ENCODE measurements at places on chromosomes 5 and 9. TPM values are rescaled to one million over a fixed set of nuclear protein-coding genes. Genes with fewer than 3 reads are reported as not detected.

The OBP2B gene
- not detected for total RNA-seq

The SLC36A2 gene
- total RNA-seq: not detected

The CCL27 gene
- total RNA-seq: not detected

The NUTM2F gene
- not detected for total RNA-seq

The PIP5K1B gene
- 4.7 TPM for total RNA-seq

The NPR3 gene
- total RNA-seq: not detected

The IL4 gene
- 12.7 TPM for total RNA-seq

The PTPN3 gene
- 2.8 TPM for total RNA-seq

The TMEM245 gene
- 26.9 TPM for total RNA-seq

The KCNIP1 gene
- total RNA-seq: not detected

The NKD2 gene
- 4.3 TPM for total RNA-seq

The ZNF462 gene
- 0.71 TPM for total RNA-seq

The TJP2 gene
- 25.9 TPM for total RNA-seq

The GABRA1 gene
- not detected for total RNA-seq

The TIMD4 gene
- 31.5 TPM for total RNA-seq

The TMEM215 gene
- total RNA-seq: not detected

The TAF11L5 gene
- total RNA-seq: not detected

The AJM1 gene
- total RNA-seq: 8.8 TPM

The ZCCHC7 gene
- 20.7 TPM for total RNA-seq

The FOXD4L6 gene
- total RNA-seq: not detected

The GRXCR2 gene
- not detected for total RNA-seq

The ARID3C gene
- total RNA-seq: 0.49 TPM

The ADAMTSL1 gene
- not detected for total RNA-seq

The C9 gene
- total RNA-seq: not detected

The NR4A3 gene
- total RNA-seq: 9.8 TPM

The CXXC5 gene
- 0.85 TPM for total RNA-seq

The EQTN gene
- total RNA-seq: not detected

The PCDHB4 gene
- not detected for total RNA-seq

The EGFL7 gene
- 0.49 TPM for total RNA-seq

The MZB1 gene
- 83.7 TPM for total RNA-seq

The FGF10 gene
- not detected for total RNA-seq

The CTNND2 gene
- total RNA-seq: not detected

The SETX gene
- total RNA-seq: 78.2 TPM

The SHISAL2B gene
- not detected for total RNA-seq

The CFAP77 gene
- not detected for total RNA-seq

The FBP2 gene
- total RNA-seq: not detected

The C9orf153 gene
- 0.54 TPM for total RNA-seq

The PITX1 gene
- 0.51 TPM for total RNA-seq

The ARL14EPL gene
- not detected for total RNA-seq

The ZNF454 gene
- not detected for total RNA-seq

The IFNB1 gene
- not detected for total RNA-seq

The COL15A1 gene
- 0.51 TPM for total RNA-seq

The HAPLN1 gene
- not detected for total RNA-seq

The OSMR gene
- 0.17 TPM for total RNA-seq

The MSMP gene
- not detected for total RNA-seq

The SLC9A3 gene
- total RNA-seq: 1.5 TPM

The CA9 gene
- not detected for total RNA-seq

The LCN1 gene
- total RNA-seq: not detected
